ELR (cell line): ENCODE measurements at places on chromosomes 13 and 19.

- DNase-seq = no peak
Measured at GRCh38 chr13:112791663-112792440, 102.0 kb downstream of the ATP11A start.

- DNase-seq = no peak
Measured at GRCh38 chr13:113149711-113150549, 8.5 kb upstream of the PROZ start.

DNA sequence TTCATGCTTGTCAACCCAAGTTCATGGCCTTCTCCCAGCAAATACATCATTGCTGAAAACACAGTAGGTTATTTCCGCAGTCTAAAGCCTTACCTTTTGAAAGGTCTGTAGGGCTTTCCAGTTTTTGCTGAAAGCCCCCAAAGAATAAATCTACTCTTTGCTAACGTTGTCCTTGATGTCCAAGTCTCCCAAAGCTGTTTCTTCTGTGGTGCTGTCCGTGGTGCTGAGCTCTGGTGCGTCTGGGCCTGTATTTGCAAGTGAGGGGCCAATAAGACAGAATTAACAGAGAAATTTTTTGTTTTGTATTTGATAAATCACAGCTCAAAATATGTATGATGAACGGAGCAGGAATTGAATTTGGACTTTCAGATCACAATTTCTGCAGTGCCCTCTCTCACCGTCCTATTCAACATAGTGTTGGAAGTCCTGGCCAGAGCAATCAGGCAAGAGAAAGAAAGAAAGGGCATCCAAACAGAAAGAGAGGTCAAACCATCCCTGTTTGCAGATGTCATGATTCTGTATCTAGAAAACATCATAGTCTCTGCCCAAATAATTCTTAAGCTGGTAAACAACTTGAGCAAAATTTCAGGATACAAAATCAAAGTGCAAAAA is 9.8 kb upstream of the LGALS16 start:
- peak; percentile 15 for DNase-seq

DNA sequence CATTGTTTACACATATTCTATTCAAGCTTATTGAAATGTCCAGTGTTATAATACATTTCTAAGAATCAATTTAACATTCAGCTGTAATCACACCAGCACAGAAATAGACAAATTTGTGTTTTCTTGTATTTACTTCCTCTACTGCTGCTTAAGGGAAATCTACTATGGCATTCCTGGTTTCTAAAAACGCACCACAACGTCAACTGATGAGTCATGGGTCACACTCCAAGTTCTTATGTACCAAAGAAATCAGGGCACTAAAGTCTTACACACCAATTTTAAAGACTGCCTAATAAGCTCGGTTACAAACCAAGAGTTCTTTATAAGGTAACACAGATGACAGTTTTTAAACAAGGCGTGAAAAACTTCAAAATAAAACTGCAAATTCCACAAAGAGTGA is 13.2 kb downstream of the LNX2 start:
- peak; percentile 78 for DNase-seq

DNA sequence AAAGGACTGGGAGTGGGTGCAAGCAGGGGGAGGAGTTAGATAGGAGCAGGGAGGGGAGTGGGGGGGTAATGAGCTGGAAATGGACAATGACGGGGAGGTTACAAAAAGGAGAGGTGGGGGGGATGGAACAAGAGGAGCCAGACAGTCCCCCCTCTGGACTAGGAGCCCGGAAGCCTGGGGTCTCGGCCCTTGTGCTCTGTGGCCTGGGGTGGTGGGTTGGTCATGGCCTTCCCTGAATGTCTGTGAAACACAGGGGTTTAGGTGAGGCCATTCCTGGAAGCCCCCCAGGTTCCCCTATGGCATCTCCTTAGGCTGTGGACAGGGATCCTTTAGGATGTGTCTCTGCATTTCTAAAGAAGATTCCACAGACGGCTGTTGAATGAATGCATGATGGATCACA is 12.1 kb downstream of the KCNC3 start:
- no peak for DNase-seq

DNA sequence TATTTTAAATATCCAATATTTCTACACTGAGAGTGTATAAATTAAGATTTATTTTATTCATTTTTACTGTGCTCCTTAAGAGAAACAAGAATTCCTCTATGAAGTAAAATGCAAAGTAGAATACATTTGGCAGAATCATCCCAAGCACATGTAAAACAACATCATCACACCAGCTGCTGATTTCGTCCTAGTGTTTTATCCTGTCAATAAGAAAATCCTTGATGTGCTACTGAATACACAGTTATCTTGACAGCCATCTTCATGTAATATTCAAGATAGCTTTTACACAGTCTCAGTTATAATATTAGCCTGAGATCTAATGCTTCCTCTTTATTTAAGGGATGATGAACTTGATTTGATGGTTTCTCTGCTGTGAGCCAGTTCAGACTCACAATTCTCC is 282.4 kb downstream of the MZT1 start:
- no peak for DNase-seq
